ENCODE measurements at places on chromosomes 7 and 10. TPM values are rescaled to one million over a fixed set of nuclear protein-coding genes. Genes with fewer than 3 reads are reported as not detected.

DNA sequence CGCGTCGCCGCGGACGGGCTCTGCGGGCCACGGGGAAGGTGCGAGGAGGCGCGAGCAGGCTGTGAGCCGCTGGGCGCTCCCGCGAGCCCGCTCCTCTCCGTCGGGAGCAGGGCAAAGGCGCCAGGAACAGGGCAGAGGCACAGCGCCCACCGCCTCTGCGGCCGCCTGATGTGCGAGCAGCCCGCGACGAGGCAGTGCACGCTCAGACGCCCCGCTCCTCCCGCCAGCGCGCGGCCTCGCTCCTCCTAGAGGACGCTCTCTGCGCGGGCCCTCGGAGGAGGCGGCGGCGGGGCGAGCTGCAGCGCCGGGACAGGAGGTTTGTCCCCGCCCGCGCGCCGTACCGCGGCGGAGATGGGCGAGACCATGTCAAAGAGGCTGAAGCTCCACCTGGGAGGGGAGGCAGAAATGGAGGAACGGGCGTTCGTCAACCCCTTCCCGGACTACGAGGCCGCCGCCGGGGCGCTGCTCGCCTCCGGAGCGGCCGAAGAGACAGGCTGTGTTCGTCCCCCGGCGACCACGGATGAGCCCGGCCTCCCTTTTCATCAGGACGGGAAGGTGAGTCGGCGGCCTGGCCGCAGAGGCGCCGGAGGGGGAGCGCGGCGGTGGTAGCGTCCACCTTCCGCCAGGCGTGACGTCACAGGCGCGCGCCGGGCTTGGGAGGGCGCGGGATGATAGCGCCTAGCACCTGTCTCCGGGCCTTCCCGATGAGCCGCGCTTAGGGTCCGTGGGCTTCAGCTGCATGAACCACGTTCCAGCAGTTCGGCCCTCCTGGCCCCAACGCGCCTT lies 731 bp downstream of the LANCL2 start:
- peak; percentile 99 for DNase-seq

GRCh38 chr10:87918254-87918859 lies 54.9 kb downstream of the PTEN start:
- DNase-seq = no peak

The NODAL gene
- total RNA-seq = 0.92 TPM

- DNase-seq = no peak
These were observed 135.7 kb downstream of the SDK1 start for GRCh38 chr7:3436746-3437145.

The MALRD1 gene
- total RNA-seq = 6.4 TPM

DNA sequence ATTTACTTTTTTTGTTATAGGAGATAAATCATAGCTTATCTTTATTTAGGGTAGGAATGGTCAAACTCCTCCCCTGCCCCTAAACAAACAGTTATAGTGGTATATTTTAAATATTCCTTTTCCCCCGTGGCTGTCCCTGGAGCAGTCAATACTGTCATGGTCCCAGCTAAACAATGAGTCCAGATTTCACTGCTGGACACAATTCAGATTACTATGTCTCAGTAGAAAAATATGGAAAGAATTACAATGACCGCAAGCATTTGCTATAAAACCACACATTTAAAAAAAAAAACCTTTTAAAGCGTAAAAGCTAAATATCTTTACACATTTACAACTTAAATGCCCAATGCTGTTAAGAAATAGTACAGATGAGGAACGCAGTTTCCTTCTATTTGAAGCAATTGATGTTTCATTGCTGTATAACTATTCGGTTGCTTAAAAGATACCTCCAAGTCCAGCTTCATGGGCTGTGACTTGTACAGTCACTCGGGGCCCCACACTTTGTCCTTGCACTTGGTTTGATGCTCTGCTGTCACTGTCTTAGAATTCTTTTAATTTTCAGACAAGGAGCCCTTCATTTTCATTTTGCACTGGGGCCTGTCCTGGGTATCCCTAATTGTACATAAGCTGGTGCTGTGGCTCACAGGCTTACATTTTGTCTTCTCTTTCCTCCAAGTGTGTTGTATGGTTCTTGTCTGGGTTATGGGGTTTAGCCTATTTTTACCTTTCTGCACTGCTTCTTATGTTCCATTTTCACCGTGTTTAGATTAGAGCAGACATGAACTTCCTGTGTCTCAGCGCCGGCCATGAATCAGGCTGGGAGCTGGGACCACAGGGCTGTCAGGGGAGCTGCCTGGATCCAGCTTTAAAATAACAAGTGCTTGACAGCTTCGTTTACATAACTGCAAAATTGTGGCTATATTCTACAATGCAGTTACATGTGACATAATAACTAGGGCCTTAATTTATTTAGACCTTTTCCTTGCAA lies 530.2 kb upstream of the FZD8 start:
- peak; percentile 61 for DNase-seq

DNA sequence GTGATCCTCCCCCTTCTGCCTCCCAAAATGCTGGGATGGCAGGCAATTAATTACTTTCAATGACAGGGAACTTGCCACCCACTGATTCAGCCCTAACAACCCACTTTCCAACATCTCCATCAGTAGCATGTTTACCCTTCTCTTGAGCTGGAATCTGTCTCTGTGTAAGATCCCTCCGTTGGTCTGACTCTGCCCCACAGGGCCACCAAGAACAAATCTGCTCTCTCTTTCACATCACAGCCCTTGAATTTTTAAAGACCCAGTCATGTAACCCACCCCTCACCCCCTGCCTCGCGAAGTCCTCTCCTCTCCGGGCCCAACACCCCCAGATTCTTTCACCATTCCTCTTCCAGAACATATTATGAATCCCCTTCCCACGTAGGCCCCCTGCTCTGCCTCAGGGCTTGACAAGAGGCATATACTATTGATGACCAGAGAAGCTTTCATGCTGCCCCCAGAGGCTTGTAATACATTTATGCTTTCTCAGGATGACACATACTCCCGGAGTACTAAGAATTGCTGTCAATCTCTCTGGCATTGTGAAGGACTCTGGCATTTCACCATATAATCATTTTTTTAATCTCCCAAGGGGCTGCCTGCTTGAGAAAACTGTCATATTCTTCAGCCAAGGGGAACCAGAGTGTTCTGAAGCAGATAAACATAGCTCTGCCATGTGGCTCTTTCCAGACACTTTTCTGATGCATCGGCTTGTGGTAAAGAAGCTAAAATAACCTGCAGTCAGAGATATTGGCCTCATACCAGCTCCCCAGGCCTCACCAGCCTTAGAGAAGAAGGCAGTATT lies 179.2 kb upstream of the AUTS2 start:
- no peak for DNase-seq

DNA sequence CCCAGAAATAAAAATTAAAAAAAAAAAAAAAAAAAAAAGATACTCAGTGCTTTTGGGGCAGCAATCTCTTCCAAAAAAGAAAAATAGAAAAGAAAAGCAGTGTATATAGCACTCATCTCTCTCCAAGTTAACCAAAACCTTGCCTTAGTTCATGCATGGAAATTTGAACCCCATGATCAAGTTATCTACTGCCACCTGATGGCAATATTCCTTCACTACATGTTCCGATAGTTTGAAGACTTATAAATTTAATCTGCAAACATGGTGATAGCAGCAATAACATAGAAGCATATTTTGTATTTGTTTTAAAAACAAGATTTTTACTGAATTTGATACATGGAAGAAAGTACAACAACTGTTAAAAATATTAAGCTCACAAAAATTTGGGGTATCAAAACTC lies 48.6 kb upstream of the SLIT1 start:
- DNase-seq = peak; percentile 59

- no peak for DNase-seq
These were observed 11.2 kb downstream of the KPNA7 start for GRCh38 chr7:99196536-99197258.

- no peak for DNase-seq
These were observed 58.3 kb downstream of the SLC39A12 start for GRCh38 chr10:18010050-18010449.

- no peak for DNase-seq
These were observed 89.8 kb upstream of the ANK3 start for GRCh38 chr10:60479305-60480020.

- no peak for DNase-seq
These were observed 2.3 kb upstream of the MIOS start for GRCh38 chr7:7564323-7564780.

The NPTX2 gene
- total RNA-seq = 4.3 TPM

The DNAJB6 gene
- 147 TPM for total RNA-seq

The ADAM22 gene
- 16.7 TPM for total RNA-seq

DNA sequence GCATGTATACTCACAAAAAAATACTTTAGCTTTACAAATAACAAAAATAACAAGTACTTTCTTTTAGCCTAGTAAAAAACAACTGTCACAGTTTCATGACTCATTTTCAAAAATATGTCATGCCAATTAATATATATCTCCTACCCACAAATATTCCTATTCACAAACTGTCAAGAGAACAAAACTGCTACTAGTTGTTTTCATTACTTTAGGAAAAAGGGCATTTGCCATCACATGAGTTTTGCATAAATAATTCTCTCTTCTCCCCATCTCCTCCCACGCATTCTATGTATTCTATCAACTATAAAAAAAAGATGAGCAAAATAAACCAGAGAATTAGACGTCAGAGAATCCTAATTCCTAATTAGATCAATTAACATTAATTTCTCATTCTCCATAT lies 87.6 kb downstream of the PIP4K2A start:
- no peak for DNase-seq

DNA sequence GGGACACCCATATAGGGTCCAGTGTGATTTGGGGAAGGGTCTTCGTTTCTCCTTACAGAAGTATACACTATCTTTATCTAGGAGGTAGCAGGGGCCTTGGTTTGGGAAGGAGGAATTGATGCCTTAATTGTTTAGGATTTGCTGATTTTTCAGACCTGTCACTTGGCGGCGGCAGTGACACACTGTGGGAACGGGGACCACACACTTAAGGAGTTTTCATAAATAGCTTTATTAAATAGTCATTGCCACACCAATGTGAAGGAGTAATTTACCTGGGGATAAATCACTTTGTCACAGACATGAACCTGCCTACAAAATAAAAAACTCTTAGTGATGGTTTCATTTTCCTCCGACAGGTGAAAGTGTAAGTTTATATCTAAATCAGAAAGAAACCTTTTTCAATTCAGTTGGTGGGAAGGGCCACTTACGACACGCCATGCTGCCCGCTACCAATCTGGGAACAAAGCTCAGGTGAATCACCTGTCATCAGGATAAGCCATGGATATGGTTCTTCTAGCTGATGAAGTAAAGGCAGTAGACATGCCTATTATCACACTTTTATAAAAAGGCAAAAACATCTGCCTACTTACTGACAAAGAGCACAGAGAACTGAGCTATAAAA lies 12.3 kb upstream of the ENO4 start:
- peak; percentile 23 for DNase-seq

Measured in tongue (tissue), 3 donors.